ENCODE measurements at places on chromosomes 5 and 9.

DNA sequence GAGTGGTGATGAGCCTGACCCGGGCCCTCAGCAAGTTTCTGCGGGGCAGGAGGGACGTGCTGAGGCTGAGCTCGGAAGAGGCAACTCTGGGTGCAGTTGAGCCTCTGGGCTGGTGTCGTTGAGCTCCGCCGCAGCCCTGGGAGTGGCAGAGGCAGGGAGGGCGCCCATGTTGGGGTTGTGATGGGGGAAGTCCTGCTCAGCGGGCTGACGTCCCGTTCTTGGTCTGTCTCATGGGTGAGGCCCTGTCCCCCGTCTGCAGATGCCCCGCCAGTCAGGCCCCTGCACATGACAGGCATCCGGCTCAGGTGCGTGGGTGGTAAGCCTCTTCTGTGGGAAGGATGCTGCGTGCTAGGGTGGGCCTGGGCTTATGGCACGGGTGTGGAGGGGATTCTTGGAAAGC is 64.3 kb downstream of the RXRA start:
- DNase-seq, result no peak

GRCh38 chr5:90365328-90365727 is 44.2 kb downstream of the CETN3 start:
- DNase-seq, result no peak

DNA sequence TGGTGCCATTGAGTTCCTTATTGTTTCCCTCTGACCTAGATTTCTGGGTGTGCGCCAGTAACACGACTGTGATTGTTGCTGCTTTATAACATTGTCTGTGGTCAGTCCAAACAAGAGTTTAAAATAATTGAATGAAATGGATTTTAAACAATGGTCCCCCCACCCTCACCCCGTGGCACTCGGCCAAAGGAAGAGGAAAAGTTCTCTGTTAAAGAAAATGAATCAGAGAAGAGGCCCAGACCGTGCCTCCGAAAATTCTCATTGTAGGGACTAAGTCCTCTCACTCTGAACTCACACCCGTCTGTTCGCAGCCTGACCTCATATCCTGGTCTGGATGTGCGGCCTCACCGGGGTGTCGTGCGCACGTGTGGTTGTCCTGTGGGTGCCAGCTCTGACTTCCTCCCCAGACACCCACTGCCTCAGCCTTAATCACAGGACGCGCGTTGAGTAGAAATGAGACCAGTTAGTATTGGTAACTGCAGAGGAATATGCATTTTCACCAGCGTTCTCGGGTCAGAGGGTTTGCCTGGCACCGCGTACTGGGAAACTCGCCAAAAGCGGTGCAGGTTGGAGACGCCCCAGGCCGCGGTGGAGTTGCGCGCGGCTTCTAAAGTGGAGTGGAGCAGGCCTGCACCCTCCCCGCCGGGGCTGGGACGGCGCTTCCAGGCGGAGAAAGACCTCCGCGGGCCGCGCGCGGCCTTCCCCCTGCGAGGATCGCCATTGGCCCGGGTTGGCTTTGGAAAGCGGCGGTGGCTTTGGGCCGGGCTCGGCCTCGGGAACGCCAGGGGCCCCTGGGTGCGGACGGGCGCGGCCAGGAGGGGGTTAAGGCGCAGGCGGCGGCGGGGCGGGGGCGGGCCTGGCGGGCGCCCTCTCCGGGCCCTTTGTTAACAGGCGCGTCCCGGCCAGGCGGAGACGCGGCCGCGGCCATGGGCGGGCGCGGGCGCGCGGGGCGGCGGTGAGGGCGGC is at the start of gene ABL1:
TSS of gene ABL1 (plus strand) at position 884 of the 966 bp plus-strand sequence. CDS start 193 bp downstream, outside the sequence.
- DNase-seq, result peak; percentile 43

GRCh38 chr9:135061441-135061840 is 26.0 kb upstream of the OLFM1 start:
- no peak for DNase-seq

GRCh38 chr5:89536020-89536419 is 653.0 kb upstream of the MEF2C start:
- no peak for DNase-seq

DNA sequence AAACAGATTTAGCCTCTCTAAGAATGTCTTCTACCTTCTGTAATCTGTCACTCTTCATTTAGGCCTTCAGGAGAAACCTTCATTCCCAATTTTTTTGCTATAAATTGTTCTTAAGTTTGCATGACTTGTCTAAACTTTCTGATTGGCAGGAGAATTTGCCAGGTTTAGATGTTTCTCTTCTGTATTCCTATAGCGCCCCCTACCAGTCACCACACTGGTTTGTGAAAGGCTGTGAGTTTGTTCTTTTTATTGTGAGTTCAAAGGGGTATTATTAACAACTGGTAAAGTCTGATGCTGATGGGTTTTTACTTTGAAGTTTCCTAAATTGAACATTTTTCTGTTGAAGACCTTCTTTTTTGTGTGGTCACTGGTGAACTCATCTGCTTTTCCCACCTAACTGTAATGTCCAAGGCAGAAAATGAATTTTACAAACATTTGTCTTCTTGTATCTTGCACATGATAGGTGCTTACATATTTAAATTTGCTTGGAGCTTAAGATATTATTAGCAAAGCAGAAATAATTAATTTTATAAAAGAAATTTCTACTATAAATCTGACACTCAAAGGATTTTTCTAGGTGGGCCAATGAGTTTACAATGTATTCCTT is 18.4 kb upstream of the F2RL2 start:
- no peak for DNase-seq

DNA sequence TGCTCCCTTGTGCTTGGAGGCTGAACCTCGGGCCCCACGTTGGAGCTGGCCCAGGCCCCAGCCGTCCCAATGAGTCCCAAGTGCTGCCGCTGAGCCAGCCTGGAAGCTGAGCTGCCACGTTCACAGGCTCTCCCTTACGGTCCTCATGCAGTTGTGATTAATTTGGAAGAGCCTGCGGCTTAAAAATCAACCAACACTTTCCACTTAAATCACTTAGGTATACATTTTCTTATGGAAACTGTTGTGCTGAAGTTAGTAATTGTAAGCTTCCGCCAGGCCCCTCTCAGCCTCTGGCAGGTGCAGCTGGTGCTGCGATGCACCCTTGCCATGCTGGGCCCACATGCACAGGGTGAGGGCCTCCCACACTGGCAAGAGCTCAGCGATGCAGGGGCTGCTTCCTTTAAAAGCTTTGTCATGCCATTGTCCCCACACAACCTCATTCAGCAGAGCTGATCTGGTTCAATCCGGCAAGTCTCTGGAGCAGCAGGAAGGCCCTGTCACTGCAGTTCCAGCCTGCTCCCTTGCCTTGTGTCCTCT is 61.0 kb downstream of the IPPK start:
- DNase-seq, result no peak

DNA sequence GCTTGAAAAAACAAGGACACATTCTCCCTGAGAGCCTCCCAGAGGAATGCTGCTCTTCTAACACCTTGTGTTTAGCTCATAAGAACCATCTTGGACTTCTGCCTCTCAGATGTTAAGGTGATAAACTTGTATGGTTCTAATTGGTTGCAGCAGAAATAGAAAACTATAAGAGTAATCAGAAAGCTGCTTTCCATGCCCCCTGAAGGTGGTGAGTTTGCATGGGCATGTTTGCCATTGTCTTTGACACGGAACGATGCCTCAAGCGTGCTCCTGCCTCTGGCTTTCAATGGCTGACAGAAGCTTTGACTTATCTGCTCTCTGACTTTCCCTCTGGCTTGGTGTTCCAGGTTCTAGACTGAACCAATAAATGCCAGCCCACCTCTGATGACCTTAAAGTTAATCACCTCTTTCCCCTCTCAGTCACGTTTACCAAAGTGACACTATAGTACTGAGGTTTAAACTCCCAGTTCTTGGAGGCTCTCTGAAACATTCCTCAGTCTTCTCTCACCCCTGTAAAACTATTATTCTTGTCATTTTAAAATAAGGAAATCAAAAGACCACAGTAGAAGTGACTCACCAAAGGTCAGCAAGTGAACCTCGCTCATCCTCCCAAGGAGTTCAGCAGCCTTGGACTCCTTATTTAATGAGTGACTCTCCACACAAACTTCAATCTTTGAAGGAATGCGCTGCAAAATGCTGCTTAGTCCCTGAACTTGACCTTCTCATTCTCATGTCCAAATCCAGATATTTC is 103.6 kb downstream of the PIK3R1 start:
- DNase-seq, result no peak

GRCh38 chr5:82352146-82352791 is 74.1 kb upstream of the RPS23 start:
- no peak for DNase-seq

- no peak for DNase-seq
Observed at GRCh38 chr9:89793124-89793495, 188.3 kb downstream of the GADD45G start.

DNA sequence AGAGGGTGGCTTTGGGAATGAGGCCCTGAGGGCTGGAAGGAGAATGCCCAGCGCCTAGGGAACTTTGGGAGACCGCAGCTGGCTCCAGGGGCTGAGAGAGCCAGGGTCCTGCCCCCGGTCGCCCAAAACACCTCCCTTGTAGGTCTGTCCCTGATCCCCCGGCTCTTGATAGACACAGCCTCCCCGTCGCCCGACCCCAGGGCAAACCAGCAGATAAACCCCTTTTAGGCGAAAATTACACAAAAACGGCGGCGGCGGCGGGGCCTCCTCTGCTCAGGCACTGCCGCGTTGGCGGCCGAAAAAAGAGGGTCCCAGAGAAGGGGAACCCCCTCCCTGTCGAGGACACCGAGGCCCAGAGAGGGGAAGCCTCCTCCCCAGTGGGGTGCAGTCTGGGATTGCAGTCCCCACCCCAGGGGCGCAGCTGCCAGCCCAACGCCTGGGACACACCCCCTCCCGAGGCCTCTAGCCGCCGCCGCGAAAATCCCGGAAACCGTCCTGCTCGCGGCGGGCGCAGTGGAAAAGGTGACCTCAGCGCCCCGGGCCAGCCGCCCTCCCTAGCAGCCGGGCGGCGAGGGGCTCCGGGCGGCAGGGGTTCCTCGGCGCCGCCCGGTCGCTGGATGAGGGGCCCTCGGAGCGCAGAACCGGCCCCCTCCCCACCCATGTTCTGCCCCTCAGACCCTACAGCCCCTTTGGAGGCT is 3.1 kb upstream of the BARX1 start:
- no peak for DNase-seq

GRCh38 chr5:132087661-132088060 is 14.1 kb downstream of the CSF2 start:
- no peak for DNase-seq

DNA sequence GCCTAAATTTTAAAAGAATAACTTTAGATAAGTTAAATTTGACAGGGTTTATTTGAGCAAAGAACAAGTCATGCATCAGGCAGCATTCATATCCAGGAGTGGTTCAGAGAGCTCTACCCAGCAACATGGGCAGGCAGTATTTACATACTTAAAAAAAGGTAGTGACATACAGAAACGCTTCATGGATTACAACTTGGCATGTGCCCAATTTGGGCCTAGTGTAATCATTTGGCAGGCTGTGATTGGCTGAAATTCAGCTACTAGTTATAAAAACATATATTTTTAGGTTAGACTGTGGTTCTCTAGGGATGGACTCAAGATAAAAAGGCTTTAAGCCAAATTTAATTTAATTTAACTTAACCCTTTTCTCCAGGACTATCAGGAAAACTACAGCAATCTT is 374.0 kb upstream of the ADAMTS16 start:
- no peak for DNase-seq

- DNase-seq, result no peak
Observed at GRCh38 chr9:91117959-91118703, 243.6 kb downstream of the AUH start.

DNA sequence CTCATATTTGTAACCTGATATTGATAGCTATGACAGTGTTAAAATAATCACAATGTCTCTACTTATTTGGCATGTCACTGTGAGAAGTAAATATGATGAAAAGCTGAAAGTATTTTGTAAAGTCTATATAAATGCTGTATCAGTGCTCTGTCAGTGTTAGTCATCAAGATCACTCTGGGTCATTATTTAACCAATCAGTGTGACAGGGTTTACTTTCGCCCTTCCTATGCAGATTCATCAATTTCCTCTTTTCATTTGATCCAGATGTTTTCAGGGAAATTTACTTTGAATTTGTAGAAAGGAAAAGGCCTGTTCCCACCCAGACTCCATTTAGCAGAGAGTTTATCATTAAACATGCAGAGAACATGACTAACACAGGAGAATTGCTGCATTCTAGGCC is 9.9 kb upstream of the PCSK5 start:
- DNase-seq, result no peak

DNA sequence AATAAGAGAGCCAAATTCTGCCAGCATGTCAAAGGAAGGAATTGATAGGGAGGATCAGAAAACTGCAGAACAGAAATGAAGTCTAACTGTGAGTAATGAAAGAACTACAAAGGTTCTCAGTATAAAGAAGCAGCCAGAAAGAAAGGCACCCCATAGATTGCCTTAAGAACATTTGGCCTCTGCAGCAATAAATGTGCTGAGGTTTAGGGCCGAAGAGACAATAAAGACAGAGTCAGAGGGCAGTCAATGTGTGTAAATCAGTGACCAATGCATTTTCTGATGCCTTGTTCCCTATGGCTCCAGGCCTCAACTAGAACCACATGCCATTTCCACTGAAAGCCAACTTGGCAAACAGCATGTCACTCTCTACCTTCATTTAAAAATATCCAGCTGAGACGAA is 281.0 kb downstream of the HINT1 start:
- no peak for DNase-seq

- DNase-seq, result no peak
Observed at GRCh38 chr5:144800169-144800568, 629.5 kb downstream of the KCTD16 start.

DNA sequence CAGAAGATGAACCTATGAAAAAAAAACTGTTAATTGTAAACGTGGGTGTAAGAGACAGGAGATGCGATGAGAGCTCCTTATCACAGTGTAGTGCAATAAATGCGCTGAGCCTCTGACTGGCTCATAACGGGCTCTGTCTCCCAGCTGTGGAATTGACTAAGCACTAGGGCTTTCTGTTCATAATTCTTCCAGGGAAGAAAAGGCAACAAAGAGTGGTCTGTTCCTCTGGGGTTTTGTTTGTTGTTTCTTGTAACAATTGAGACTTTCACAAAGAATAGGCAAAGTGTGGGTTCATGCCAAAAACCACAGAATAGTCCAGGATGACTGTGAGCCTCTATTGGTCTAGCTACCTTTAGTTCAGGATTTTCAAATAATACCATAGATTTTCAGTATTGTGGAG is 39.4 kb downstream of the UBE2QL1 start:
- no peak for DNase-seq

- no peak for DNase-seq
Observed at GRCh38 chr5:13218518-13218917, 726.0 kb downstream of the DNAH5 start.

DNA sequence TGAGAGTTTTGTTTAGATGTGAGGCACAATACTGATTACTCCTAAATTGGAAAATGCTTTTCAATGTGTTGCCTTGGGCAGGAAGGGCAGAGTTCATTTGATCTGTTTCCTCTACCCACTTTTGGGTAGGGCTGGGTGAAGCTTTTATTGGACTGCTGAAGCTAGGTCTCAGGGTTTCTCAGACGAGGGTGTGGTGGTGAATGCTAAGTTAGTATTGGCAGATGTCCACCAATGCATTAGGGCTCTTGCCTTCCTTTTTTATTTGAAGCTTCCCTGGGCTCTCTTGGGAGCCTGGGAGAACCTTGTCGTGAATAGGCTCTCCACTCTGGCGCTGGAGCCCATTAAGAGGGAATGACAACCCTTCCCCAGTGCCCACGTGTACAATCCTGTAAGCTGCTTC is 23.1 kb downstream of the SPTAN1 start:
- no peak for DNase-seq
